ENCODE measurements at places on chromosomes 13 and 19. TPM values are rescaled to one million over a fixed set of nuclear protein-coding genes. Genes with fewer than 3 reads are reported as not detected.

GRCh38 chr19:55550321-55550650 is 4.9 kb upstream of the SBK3 start:
- DNase-seq: no peak
- no peaks in the 10 kb centered on the region for H3K36me3 ChIP-seq
- H3K27me3 ChIP-seq: peaks cover 18% of the 10 kb centered on the region
- H3K4me3 ChIP-seq: no peak overlapping the region
- H3K4me1 ChIP-seq: no peaks in the 10 kb centered on the region
- H3K27ac ChIP-seq: no peak overlapping the region

DNA sequence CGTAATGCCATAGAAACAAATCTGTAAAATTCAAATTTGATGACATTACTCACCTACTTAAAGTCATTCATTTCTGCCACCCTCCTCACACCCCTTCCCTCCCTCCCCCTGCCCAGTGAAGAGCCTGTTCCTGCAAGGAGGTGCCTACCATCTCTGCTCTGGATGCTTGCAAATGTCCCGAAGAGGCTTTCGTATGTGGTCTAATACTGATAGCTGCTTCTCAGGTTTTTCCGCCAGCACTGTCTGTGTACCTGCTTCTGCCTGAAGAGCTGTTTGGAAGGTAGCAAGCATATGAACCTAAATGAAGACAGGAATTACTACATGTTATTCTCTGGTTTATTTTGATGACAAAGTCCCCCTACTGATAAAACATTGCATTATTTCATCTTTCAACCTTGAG is 57.1 kb downstream of the GPALPP1 start:
- H3K4me3 ChIP-seq: peak overlapping the region; percentile 54
- no peaks in the 10 kb centered on the region for H3K36me3 ChIP-seq
- peaks cover 21% of the 10 kb centered on the region for H3K27me3 ChIP-seq
- no peak overlapping the region for H3K27ac ChIP-seq

GRCh38 chr13:92224825-92225224 is 826.4 kb downstream of the GPC5 start:
- H3K4me3 ChIP-seq: no peak overlapping the region
- H3K36me3 ChIP-seq: no peaks in the 10 kb centered on the region
- H3K27ac ChIP-seq: no peak overlapping the region
- no peak for DNase-seq

DNA sequence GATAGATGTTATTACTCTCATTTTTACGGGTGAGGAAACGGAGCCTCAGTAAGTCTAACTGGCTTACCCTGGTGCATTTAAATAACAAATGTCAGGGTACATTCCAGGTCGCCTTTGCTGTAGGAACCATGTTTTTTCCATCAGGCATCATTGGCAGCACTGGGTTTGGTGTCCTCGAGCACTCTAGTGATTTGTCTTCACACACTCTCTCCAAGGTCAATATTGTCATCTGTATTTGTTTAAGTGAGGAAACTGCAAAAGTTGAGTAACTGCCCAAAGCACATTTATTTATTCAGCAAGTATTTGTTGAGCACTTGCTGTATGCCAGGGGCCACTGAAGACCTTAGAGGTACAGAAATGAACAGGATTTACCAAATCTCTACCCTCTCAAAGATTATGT is 78.6 kb downstream of the DCT start:
- H3K36me3 ChIP-seq: no peaks in the 10 kb centered on the region
- no peak overlapping the region for H3K27ac ChIP-seq
- DNase-seq: no peak
- no peak overlapping the region for H3K4me3 ChIP-seq
- no peaks in the 10 kb centered on the region for H3K4me1 ChIP-seq

DNA sequence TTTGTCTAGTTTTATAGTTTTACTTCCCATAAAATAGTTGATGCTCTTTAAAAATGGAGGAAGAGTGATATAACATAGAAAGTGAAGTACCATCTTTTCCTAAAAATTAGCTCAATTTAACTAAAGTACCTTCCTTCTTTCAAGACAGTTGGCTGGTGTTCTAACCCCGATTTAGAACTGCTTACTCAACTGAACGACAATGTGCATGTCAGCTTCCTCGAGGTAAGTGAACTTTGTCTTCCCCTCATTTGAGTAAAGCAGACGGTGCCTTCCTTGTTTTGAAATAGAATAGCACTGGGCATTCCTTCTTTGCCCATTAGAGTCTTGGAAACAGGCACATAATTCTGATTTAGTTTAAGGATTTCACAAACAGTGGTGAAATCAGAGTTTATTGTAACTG is 1519.2 kb downstream of the EFNB2 start:
- H3K27me3 ChIP-seq: no peaks in the 10 kb centered on the region
- no peak overlapping the region for H3K4me3 ChIP-seq
- no peaks in the 10 kb centered on the region for H3K4me1 ChIP-seq
- no peak for DNase-seq
- no peaks in the 10 kb centered on the region for H3K36me3 ChIP-seq
- no peak overlapping the region for H3K27ac ChIP-seq

- peaks cover 48% of the 10 kb centered on the region for H3K36me3 ChIP-seq
- H3K4me3 ChIP-seq: no peak overlapping the region
- peak overlapping the region; percentile 6 for H3K27ac ChIP-seq
- DNase-seq: no peak
- H3K4me1 ChIP-seq: peaks cover 79% of the 10 kb centered on the region
Measured at GRCh38 chr19:8449830-8450229, 5.1 kb downstream of the HNRNPM start.

DNA sequence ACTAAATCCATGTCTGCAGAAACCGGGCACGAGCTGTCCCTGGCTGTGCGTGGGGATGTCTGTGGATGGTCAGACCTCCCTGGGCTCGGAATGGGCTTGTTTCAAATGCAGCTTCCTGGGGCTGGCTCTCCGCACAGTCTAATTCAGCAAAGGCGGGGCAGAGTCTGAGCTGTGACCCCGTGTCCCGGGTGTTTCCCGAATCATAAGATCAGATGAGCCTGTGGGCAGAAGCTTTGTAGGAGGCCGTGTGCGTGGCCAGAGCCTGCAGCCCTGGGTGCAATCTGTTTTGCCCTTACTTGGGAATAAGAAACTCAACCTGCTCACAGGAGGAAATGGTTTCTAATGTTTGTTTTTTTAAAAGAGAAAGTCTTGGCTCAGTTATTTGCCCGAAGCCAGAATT is 13.9 kb upstream of the GNA11 start:
- no peak overlapping the region for H3K27ac ChIP-seq
- H3K36me3 ChIP-seq: no peaks in the 10 kb centered on the region
- H3K4me1 ChIP-seq: peaks cover 4% of the 10 kb centered on the region
- DNase-seq: no peak
- H3K27me3 ChIP-seq: no peaks in the 10 kb centered on the region

DNA sequence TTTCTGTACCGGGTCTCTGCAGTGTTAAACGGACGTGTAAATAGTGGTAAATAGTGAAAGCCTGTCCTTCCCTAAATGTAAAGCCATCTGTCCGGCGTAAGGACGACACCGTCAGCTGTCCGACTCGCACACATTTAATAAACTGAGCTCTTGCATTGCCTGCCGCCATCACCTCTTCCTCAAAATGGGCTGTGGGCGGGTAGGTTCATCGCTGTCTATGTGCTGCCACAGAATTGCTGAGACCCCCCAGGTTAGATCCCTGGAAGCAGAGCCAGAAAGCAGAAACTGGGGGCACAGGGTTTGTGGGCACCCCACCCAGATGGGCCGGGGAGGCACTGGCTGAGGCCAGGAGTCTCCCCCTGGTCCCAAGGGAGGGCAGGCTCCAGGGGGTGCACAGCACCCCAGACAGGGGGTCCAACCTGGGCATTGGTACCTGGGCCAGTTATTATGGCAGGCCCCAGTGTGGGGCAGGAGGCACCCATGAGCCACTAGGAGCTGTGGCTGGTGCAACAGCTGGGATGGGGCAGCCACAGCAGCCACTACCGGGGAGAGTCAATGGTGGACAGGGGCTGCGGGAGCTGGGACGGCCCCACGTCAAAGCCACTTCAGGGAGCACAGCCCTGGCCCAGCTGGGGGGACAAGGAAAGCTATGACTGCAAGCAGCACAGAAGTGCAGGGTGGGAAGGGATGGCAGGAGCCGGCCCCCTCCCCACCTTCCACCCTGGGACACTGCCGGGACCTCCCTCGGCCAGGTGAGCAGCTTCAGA is 5.7 kb downstream of the C19orf25 start:
- peaks cover 10% of the 10 kb centered on the region for H3K4me1 ChIP-seq
- DNase-seq: no peak
- no peak overlapping the region for H3K4me3 ChIP-seq
- H3K27ac ChIP-seq: no peak overlapping the region
- peaks cover under 1% of the 10 kb centered on the region for H3K27me3 ChIP-seq

DNA sequence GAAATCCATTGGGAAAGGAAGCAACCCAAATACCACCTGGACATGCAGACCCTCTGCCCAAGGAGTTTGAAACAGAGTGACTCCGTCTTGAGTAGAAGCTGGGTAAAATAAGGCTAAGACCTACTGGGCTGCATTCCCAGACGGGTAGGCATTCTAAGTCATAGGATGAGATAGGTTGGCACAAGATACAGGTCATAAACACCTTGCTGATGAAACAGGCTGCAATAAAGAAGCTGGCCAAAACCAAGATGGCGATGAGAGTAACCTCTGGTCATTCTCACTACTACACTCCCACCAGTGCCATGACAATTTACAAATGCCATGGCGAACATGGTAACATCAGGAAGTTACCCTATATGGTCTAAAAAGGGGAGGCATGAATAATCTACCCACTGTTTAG is 40.2 kb downstream of the RFXAP start:
- H3K27me3 ChIP-seq: peaks cover 25% of the 10 kb centered on the region
- H3K4me1 ChIP-seq: peaks cover 3% of the 10 kb centered on the region
- H3K4me3 ChIP-seq: no peak overlapping the region
- no peak overlapping the region for H3K27ac ChIP-seq
- H3K36me3 ChIP-seq: no peaks in the 10 kb centered on the region

DNA sequence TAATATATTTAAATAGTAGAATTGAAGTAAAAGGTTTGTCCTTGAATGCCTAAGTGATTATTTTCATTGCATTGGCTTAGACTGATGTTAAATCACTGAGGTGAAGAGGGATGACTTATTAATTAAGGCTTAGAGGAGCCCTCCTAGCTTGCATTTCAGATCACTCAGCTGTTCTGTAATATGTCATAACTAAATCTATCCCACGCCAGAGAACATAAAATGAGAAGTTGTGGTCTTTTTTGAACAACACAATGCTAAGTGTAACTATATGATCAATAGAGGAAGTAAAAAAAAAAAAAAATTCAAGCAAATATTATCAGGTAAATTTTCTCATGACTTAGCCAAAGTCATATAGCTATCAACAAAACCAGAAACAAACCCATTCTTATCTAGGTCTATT is 752.2 kb downstream of the GPC5 start:
- H3K36me3 ChIP-seq: no peaks in the 10 kb centered on the region
- H3K4me1 ChIP-seq: no peaks in the 10 kb centered on the region
- H3K27ac ChIP-seq: no peak overlapping the region
- no peak overlapping the region for H3K4me3 ChIP-seq

- peaks cover 30% of the 10 kb centered on the region for H3K27me3 ChIP-seq
- no peaks in the 10 kb centered on the region for H3K4me1 ChIP-seq
- H3K27ac ChIP-seq: no peak overlapping the region
- no peaks in the 10 kb centered on the region for H3K36me3 ChIP-seq
- no peak overlapping the region for H3K4me3 ChIP-seq
- DNase-seq: no peak
Measured at GRCh38 chr13:47036294-47037008, 139.6 kb upstream of the HTR2A start.

GRCh38 chr19:5424192-5424973 is 30.8 kb upstream of the ZNRF4 start:
- H3K36me3 ChIP-seq: no peaks in the 10 kb centered on the region
- H3K27ac ChIP-seq: no peak overlapping the region
- H3K4me1 ChIP-seq: no peaks in the 10 kb centered on the region
- DNase-seq: no peak
- peaks cover 29% of the 10 kb centered on the region for H3K27me3 ChIP-seq
- H3K4me3 ChIP-seq: no peak overlapping the region

- peaks cover 10% of the 10 kb centered on the region for H3K36me3 ChIP-seq
- DNase-seq: peak; percentile 28
- H3K4me3 ChIP-seq: no peak overlapping the region
- H3K4me1 ChIP-seq: peaks cover 13% of the 10 kb centered on the region
Measured at GRCh38 chr19:2337329-2337707, 8.8 kb downstream of the SPPL2B start.

GRCh38 chr19:32343550-32344262 is 1.7 kb upstream of the ZNF507 start:
- H3K4me1 ChIP-seq: peaks cover 24% of the 10 kb centered on the region
- no peak for DNase-seq
- no peak overlapping the region for H3K27ac ChIP-seq
- H3K4me3 ChIP-seq: no peak overlapping the region
- H3K36me3 ChIP-seq: peaks cover 9% of the 10 kb centered on the region

GRCh38 chr19:28878862-28879566 is 333.9 kb downstream of the UQCRFS1 start:
- peaks cover 2% of the 10 kb centered on the region for H3K27me3 ChIP-seq
- no peaks in the 10 kb centered on the region for H3K4me1 ChIP-seq
- no peak overlapping the region for H3K27ac ChIP-seq

GRCh38 chr19:322616-323015 is 22.0 kb downstream of the MIER2 start:
- H3K27me3 ChIP-seq: no peaks in the 10 kb centered on the region
- no peaks in the 10 kb centered on the region for H3K4me1 ChIP-seq
- H3K4me3 ChIP-seq: no peak overlapping the region
- H3K27ac ChIP-seq: no peak overlapping the region

DNA sequence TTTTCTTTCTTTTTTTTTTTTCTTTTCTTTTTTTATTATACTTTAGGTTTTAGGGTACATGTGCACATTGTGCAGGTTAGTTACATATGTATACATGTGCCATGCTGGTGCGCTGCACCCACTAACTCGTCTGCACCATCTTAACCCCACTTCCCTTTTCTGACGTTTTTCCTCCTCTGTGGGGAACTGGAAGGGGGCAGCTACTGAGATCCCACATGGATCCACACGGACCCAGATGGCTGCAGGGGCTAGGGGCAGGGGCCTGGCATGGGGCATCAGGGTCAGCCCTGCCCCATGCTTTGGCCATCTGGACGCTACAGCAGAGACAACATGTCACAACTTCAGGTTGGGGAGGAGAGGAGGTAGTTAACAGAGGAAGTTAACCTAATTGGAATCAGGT is 54.3 kb downstream of the RUBCNL start:
- DNase-seq: no peak
- peak overlapping the region; percentile 42 for H3K27ac ChIP-seq
- peaks cover 47% of the 10 kb centered on the region for H3K4me1 ChIP-seq
- peaks cover 4% of the 10 kb centered on the region for H3K27me3 ChIP-seq
- H3K4me3 ChIP-seq: no peak overlapping the region

- no peaks in the 10 kb centered on the region for H3K36me3 ChIP-seq
- H3K27ac ChIP-seq: no peak overlapping the region
- peaks cover 8% of the 10 kb centered on the region for H3K4me1 ChIP-seq
- H3K4me3 ChIP-seq: no peak overlapping the region
Measured at GRCh38 chr19:7795555-7796161, 32.6 kb downstream of the CLEC4M start.

GRCh38 chr13:34620862-34621261 is 321.2 kb upstream of the NBEA start:
- no peaks in the 10 kb centered on the region for H3K4me1 ChIP-seq
- no peaks in the 10 kb centered on the region for H3K36me3 ChIP-seq
- H3K27ac ChIP-seq: no peak overlapping the region
- H3K27me3 ChIP-seq: peaks cover 2% of the 10 kb centered on the region

Gene IGFL1
- not detected for total RNA-seq

Gene SIAH3
- total RNA-seq: 0.19 TPM

Gene ZNF723
- total RNA-seq: not detected

Gene SPRY2
- total RNA-seq: 0.32 TPM

Gene CEACAM21
- 22.1 TPM for total RNA-seq

Gene PCSK4
- total RNA-seq: 1.8 TPM

Gene ZNF223
- 0.63 TPM for total RNA-seq

Gene PSG6
- not detected for total RNA-seq
